Natural killer cell (primary cell): ENCODE measurements at places on chromosomes 11 and 22. TPM values are rescaled to one million over a fixed set of nuclear protein-coding genes. Genes with fewer than 3 reads are reported as not detected.

Gene OR10D3
- total RNA-seq, result not detected

Gene HSCB
- total RNA-seq, result 13.6 TPM

Gene MED15
- 270 TPM for total RNA-seq

Gene RIMBP3B
- 0.70 TPM for total RNA-seq

Gene SMDT1
- total RNA-seq, result 37.7 TPM

Gene SCGB1D2
- total RNA-seq, result not detected

Gene MUC5AC
- not detected for total RNA-seq

- no peak for DNase-seq
Measured at GRCh38 chr11:93080146-93080759, 110.8 kb downstream of the MTNR1B start.

DNA sequence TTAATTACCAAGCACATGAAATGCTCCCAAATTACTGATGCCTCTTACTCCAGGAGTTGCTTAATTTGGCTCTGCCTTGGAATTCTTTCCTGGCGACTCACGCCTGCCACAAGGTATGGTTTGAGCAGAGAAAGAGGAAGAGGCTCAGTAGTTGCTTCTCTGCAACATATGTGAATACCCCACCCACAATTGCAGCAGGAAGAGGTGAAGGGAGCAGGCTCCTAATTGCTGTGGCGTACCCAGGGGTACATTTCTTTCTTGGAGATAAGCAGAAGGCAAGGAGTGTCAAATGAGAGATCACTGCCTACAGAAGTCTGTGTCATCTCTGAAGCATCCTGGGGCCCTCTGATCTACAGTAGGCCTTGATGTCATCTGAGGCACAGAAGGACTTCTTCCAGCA is 10.6 kb upstream of the NNMT start:
- DNase-seq, result no peak

GRCh38 chr11:67397536-67397935 is 4.1 kb downstream of the PPP1CA start:
- no peak for DNase-seq

GRCh38 chr11:83687787-83688186 is 401.6 kb upstream of the CCDC90B start:
- no peak for DNase-seq

DNA sequence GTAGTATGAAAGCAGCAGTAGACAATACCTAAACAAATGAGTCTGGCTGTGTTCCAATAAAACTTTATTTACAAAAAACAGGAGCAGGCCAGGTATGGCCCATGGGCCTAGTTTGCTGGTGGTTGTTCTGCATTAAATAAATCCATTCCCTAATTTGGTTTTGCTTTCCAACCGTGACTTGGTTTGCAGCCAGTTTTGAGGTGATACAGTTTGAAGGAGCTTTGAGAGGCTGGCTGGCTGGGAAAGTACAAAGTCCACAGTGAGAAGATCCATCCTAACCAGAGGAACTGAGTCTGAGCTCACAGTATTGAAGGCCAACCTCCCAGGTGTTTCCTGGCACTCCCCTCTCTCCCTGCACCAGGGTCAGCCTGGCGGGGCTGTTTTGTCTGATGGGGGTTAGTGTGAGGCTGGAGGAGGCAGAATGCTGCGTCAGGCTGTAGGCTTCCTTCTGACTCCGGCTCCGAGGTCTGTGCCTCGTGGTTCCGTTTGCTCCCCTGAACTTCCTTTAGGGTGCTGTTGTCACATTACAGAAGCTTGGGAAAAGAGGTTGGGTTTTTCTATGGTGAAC is 129.5 kb downstream of the MICAL2 start:
- DNase-seq, result no peak

DNA sequence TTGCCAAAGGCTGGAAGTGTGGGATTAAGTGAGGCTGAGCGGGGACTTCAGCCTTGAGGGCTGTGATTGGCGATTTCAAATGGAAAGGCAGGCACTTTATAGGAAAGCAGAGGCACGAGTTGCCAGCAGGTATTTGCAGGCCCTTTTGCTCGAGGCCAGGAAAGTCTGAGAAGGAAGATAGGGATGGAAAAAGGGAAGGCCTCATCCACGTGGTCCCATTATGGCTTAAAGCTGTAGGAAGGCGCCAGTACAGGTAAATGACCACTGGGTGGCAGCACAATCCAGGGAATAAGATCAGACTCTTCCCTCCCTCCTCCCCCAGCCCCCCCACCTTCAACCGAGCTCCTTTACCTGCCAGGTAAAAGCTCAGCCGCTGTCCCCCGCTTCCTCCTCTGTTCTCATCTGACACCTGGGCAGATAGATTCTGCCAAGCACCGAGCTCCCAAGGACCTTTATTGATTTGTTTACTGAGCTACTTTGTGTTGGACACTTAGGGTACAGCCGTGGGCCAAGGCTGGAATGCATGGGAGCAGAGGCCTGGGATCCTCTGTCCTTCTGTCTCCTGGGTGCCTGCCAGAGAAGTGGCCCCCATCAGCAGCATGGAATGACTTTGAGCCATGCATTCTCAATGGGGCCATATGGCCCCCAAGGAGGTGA is 7.5 kb downstream of the P2RX3 start:
- DNase-seq, result peak; percentile 88

GRCh38 chr11:86456075-86456939 is 81.6 kb downstream of the CCDC81 start:
- DNase-seq, result peak; percentile 85

DNA sequence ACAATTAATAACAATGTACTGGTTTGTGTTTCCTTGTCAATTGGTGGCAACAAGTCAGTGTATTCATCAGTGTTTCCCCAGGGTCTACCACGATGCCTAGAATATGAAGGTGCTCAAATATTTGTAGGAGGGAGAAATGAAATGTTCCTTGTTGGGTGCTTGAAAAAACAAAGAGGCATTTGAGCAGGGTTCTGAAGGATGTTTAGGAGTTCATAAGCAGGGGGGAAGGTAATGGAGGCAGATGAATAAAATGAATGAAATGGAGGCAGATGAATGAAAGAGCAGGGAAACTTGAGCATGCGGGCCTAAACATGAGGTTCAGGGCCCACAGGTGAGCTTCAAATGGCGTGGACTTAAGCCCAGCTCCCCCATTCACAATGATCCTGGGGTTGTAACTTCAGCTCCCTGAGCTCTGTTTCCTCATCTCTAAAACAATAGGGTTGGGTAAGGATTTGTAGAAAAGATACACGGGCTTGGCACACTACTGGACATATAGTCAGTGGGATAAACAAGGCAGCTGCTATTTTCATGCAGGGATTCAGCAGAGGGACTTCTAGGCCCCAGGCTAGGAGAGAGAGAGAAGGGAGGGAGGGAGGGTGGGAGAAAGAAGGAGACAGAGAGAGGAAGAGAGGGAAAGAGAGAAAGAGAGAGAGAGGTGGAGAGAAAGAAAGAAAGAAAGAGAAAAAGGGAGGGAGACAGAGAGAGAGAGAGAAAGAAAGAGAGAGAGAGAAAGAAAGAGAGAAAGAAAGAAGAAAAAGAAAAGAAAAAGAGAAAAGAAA is 73.7 kb downstream of the MN1 start:
- DNase-seq, result no peak

- DNase-seq, result no peak
Measured at GRCh38 chr11:101166038-101166437, 36.4 kb upstream of the PGR start.

DNA sequence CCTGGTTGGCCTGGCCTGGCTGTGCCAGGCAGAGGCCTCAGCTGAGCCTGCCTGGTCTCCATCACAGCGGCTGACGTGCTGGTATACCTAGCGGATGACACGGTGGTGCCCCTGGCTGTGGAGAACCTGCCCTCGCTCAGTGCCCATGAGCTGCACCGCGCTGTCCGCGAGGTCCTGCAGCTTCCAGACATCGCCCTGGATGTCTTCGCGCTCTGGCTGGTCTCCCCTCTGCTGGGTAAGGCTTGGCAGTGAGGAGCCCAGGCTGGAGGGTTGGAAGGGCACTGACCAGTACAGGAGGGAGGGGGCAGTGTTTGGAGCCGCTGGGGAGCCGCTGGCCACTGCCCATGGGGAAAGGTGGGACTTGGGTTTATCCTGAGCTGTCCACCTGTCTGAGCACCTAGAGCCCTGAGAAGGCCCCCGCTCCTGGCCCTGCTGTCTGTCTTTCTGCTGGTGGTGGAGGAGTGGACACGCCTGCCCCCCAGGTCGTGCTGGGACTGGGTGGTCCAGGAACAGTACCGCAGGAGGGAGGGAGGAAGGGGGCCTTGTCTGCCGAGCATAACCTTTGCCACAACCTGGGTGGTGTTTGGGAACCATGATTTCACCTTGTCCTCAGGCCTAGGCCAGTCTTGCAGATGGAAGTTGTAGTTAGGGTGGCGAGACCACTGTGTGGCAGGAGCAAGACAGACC is 3.0 kb downstream of the FRMD8 start:
- no peak for DNase-seq

DNA sequence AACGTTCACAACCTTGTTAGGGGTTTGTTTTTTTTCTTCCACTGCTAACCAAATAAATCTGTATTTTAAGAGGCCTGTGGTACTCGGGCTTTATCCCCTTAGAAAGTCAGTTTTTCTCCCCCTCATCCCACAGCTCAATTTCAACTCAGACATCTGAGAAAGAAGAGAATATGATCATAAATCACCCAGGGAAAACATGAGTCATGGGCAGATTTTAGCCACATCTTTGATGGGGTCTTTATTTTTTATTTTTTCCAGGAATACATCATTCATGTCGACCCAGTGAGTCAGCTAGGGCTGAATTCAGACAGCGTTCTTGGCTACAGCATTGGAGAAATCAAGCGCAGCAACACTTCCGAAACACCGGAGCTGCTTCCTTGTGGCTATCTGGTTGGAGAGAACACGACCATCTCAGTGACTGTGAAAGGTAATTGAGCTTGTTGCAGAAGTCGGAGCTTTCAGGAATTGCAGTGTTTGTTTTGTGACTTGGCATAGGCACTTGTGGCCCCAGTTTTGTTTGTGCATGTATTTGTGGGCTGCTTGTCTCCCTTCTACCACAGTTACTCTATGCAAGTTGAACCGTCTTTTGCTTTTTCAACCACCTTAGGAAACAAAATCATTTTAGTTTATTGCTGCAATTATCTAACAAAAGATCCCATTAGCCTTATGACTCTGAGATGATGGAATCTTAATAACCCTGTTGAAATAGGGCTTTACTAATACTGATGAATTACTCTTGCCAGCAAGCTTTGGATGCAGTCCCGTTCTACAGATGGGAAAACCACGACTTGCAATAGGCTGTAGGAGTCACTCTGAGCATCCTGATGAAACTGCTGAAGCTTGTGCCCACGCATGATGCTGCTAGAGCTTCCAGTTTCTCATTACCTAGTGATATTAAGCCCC is 62.7 kb downstream of the DBX1 start:
- DNase-seq, result no peak

DNA sequence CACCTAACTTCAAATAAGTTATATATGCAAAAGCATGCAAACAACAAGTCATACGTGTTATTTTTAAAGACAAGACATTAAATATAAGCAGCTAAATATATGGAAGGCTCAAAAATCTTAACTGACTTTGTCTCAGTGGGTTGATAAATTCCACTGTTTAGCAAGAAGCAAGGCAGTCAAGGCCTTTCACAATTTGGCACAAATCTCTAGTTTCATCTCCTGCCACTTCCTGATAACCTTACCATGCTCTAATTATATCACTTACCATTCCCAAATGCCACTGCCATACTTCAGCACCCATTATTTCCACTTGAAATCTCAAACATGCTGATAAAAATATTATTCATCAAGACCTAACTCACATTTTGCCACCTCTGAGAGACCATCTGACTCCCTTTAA is 24.8 kb downstream of the DCUN1D5 start:
- no peak for DNase-seq
